ENCODE measurements at places on chromosomes 13 and 19. TPM values are rescaled to one million over a fixed set of nuclear protein-coding genes. Genes with fewer than 3 reads are reported as not detected.

The ACTMAP gene
- polyA plus RNA-seq: 0.26 TPM

The JUND gene
- 133 TPM for polyA plus RNA-seq

The IL12RB1 gene
- 55.1 TPM for polyA plus RNA-seq

The INTS6 gene
- polyA plus RNA-seq: 28.0 TPM

The ZNF540 gene
- polyA plus RNA-seq: 4.8 TPM

The MAST1 gene
- polyA plus RNA-seq: not detected

The MBD3L3 gene
- polyA plus RNA-seq: not detected

The RNF17 gene
- 0.84 TPM for polyA plus RNA-seq

The CCDC70 gene
- polyA plus RNA-seq: not detected

The TGFBR3L gene
- polyA plus RNA-seq: not detected

The SLC46A3 gene
- polyA plus RNA-seq: 42.1 TPM

The TUBA3C gene
- polyA plus RNA-seq: not detected

The FFAR2 gene
- polyA plus RNA-seq: not detected

The PCSK4 gene
- not detected for polyA plus RNA-seq

The KDM4B gene
- polyA plus RNA-seq: 3.2 TPM

The FARP1 gene
- polyA plus RNA-seq: not detected

The ZNF555 gene
- 5.1 TPM for polyA plus RNA-seq

The SBSN gene
- not detected for polyA plus RNA-seq

The SPACA4 gene
- not detected for polyA plus RNA-seq

The NEK5 gene
- polyA plus RNA-seq: 0.06 TPM

The OR10H5 gene
- not detected for polyA plus RNA-seq

The DENND1C gene
- 39.6 TPM for polyA plus RNA-seq

The RAB3A gene
- polyA plus RNA-seq: 1.0 TPM

The COL4A1 gene
- polyA plus RNA-seq: not detected

The ZGLP1 gene
- not detected for polyA plus RNA-seq

The ASPDH gene
- polyA plus RNA-seq: not detected

The TMEM150B gene
- polyA plus RNA-seq: not detected

The SCAF1 gene
- polyA plus RNA-seq: not detected

The RYR1 gene
- polyA plus RNA-seq: 0.02 TPM

The SIGLEC14 gene
- not detected for polyA plus RNA-seq

The CYP4F8 gene
- polyA plus RNA-seq: not detected

The GAPDHS gene
- polyA plus RNA-seq: not detected
